ENCODE measurements at places on chromosomes 2 and 18. TPM values are rescaled to one million over a fixed set of nuclear protein-coding genes. Genes with fewer than 3 reads are reported as not detected.

Gene EVX2
- total RNA-seq: not detected

Gene FAM237A
- total RNA-seq: not detected

Gene IKZF2
- total RNA-seq: 0.29 TPM

Gene HOXD13
- 0.18 TPM for total RNA-seq

Gene CHST9
- total RNA-seq: not detected

Gene GPR35
- 1.0 TPM for total RNA-seq

Gene RASGRP3
- total RNA-seq: 0.98 TPM

Gene MAP3K19
- not detected for total RNA-seq

Gene DAW1
- 2.1 TPM for total RNA-seq

Gene ZNF892
- total RNA-seq: 0.92 TPM

Gene EFHD1
- total RNA-seq: 4.7 TPM

Gene PAPOLG
- 10.6 TPM for total RNA-seq

Gene CRYGD
- total RNA-seq: not detected

Gene SIX2
- total RNA-seq: 2.8 TPM

Gene REG1B
- not detected for total RNA-seq

Gene SLC8A1
- total RNA-seq: 0.20 TPM

Gene WNT10A
- total RNA-seq: 0.10 TPM

Gene GKN2
- 2.4 TPM for total RNA-seq

Gene BMP10
- total RNA-seq: not detected

Gene NEB
- total RNA-seq: 0.20 TPM

Gene COLEC11
- total RNA-seq: 0.53 TPM

Gene VAMP5
- total RNA-seq: 0.16 TPM

Gene ERBB4
- total RNA-seq: not detected

Gene RUFY4
- not detected for total RNA-seq

Measured in A549 treated with AZD2906 at 1 μM for 4 hours (cell line).